ENCODE measurements at places on chromosomes 7 and 10. TPM values are rescaled to one million over a fixed set of nuclear protein-coding genes. Genes with fewer than 3 reads are reported as not detected.

GRID2IP gene
- total RNA-seq: 1.3 TPM

DNA sequence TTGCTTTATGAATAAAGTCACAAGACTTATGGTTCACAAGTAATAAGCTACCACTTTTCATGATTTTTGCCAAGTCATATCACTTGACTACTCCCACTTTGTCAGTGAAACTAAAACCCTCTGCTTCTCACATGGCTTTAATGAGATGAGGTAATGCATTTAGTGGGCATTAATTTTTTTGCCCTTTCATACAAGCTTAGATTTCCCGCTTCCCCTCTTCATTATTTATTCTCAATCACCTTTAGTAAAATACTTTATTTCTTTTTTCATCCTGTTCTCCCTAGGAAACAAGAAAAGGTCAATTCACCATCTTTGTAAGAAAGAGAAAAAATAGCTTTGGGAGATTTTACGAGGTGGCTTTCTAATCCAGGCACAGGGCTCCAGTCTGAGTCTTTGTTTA, 109.6 kb upstream of the STARD3NL start:
- no peaks in the 10 kb centered on the region for H3K27me3 ChIP-seq
- no peak overlapping the region for H3K27ac ChIP-seq
- no peak for DNase-seq
- H3K36me3 ChIP-seq: no peaks in the 10 kb centered on the region
- H3K4me1 ChIP-seq: no peaks in the 10 kb centered on the region

DNA sequence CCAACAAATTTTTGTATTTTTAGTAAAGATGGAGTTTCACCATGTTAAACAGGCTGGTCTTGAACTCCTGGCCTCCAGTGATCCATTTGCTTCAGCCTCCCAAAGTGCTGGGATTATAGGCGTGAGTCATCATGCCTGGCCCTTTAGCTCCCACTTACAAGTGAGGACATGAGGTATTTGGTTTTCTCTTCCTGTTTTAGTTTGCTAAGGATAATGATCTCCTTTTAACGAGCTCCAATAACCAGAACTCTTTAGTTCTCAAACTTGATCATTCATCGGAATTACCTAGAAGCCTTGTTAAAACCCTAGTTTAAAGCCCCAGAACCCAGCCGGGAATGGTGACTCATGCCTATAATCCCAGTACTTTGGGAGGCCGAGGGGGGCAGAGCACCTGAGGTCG, 481.4 kb downstream of the TYW1 start:
- no peaks in the 10 kb centered on the region for H3K27me3 ChIP-seq
- no peaks in the 10 kb centered on the region for H3K36me3 ChIP-seq
- no peaks in the 10 kb centered on the region for H3K4me1 ChIP-seq
- H3K4me3 ChIP-seq: no peak overlapping the region

GRCh38 chr7:15874774-15875173, 188.3 kb upstream of the MEOX2 start:
- no peaks in the 10 kb centered on the region for H3K27me3 ChIP-seq
- H3K27ac ChIP-seq: no peak overlapping the region
- no peaks in the 10 kb centered on the region for H3K4me1 ChIP-seq
- no peak for DNase-seq
- H3K36me3 ChIP-seq: no peaks in the 10 kb centered on the region
- no peak overlapping the region for H3K4me3 ChIP-seq

KDM7A gene
- 16.5 TPM for total RNA-seq

LEP gene
- not detected for total RNA-seq

DNA sequence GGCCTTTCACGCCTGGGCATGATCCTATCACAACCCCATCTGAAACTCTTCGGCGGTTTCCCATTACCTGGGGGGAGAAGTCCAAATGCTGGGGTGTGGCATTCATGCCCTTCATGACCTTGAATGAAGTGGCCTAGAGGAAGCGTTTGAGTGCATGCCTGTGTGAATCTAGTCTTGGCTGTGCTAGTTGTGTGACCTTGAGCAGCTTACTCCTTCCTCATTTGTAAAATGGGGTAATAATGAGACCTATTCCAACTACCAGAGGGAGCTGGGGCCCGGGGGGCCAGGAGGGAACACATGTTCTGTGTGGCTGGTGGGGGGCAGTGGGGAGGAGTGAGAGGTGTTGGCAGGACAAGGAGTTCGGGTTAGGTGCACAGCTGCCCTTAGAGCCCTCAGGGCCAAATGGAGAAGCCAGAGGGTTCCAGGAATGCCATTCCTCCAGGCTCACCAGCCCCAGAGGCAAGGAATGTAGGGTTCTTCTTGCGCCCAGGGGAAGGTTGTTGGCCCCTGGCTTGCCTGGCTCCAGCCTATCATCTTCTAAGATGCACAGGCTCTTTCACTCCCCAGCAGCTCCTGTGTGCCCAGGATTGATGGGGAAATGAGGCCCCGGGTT, 21.3 kb upstream of the TBRG4 start:
- H3K36me3 ChIP-seq: no peaks in the 10 kb centered on the region
- DNase-seq: no peak
- H3K27ac ChIP-seq: no peak overlapping the region
- no peak overlapping the region for H3K4me3 ChIP-seq
- H3K27me3 ChIP-seq: no peaks in the 10 kb centered on the region
- H3K4me1 ChIP-seq: no peaks in the 10 kb centered on the region

FRMPD2 gene
- total RNA-seq: 0.23 TPM

DNA sequence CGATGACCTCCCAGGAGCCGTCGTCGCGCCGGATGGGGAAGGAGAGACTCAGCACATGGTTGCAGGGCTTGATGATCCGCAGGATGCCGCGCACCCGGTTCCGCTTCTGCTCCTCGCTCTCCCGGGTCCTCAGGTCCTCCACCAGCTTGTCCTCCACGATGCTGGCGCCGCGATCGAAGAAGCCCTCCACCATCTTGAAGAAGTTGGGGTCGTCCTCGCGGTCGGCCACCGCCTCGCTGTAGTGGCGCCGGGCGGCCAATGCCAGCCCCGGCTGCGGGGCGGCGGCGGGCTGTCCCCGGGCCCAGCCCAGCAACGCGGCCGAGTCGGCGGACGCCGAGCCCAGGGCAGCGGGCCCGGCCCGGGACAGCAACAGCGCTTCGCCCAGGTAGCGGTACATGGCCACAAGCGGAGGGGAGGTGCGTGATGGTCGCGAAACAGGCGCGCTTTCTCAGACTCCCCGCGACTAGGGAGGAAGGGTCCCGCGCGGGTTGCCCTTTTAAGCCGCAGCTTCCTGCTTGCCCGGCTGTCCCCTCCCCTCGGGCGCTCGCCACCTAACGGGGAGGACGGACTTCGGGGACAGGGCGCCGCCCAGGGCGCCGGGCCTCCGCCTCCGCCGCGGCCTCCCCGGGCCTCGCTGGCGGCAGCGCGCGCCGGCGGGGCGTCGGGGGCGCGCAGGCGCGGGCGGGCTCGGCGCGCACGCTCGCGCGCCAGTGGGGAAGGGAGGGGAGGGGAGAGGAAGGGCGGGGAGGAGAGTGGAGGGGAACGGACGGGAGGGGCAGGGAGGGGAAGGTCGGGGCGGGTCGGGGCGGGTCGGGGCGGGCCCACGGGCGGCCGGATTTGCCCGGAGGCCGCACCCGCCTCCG, at the start of the genes GLUD1 and SHLD2:
TSS of gene GLUD1 (minus strand) at position 471 of the 863 bp plus-strand sequence. CDS start at position 397, 74 bp downstream.
TSS of gene SHLD2 (plus strand) at position 834 of the 863 bp plus-strand sequence. CDS start 56,149 bp downstream, outside the sequence.
- H3K4me1 ChIP-seq: peaks cover 36% of the 10 kb centered on the region
- peak within 1 kb of the TSS; percentile 99 for H3K27ac ChIP-seq
- peak within 1 kb of the TSS; percentile 89 for H3K4me3 ChIP-seq

DNA sequence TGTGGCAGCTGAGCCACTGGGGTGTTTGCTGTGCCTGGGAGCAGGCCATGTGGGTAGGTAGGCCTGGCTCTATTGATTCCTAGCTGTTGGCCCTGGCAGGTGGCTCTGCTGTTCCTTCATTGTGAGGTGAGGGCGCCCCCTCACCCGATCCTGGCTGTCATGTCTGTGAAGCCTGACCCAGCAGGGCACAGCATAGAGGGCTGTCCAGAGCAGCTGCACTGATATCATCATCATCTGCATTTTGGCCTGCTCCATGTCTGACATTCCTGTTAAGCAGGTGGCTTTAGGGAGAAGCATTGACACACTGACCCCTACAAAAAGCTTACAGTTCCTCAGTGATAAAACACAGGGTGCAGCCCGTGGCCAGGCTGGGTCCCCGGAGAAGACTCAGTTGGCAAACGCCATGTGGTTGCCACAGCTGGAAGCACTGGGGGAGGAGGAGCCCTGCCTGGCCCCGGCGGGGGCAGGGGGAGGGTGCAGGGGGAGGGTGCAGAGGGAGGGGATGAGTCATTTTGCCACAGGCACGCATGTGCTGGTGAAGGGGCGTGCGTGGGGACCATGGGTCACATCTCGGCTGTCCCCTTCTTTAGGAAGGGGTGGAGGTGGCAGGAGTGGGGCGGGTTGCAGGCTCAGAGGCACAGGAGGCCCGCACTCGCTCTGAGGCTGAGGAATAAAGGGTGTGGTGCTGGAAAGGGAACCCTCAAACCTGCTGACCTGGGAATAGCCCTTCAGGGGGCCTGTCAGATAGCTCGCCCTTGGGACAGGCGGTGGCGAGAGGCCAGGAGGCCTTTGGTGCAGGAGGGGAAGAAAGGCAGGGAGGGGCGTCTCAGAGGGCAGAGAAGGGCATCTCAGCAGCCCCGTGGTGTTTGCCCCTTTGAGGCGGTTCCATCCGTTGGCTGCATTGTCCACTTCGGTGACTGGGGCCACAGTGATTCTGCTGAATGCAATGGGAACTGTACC, 31.6 kb downstream of the IKZF1 start:
- no peak overlapping the region for H3K27ac ChIP-seq
- peaks cover 17% of the 10 kb centered on the region for H3K4me1 ChIP-seq
- H3K36me3 ChIP-seq: no peaks in the 10 kb centered on the region
- DNase-seq: no peak

DNA sequence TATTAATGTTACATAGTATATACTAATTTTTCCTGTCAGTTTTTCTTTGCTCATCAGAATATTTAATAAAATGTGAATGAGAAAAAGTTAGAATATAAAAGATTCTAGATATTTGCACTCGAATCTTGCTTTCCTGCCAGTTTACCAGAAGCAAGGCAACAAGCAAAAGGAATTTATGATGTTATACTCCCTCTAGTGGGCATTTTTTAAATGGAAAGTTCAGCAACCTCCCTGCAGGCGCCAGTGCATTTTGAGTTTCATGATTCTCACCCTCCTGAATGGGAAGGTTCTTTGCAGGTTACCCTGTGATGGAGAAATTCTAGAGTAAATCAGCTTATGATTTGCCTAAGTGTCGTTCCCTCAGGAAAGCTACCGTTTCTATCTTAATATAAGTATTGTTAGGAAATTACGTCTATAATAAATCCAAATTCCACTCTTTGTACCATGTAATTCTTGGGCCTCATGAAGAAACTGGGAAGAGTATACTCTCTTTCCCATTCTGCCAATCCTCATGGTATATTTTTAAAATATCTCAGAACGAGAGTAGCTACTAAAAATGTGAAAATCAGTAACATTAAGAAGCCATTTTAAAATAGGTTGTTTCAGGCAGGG, 350.0 kb downstream of the CRPPA start:
- H3K36me3 ChIP-seq: no peaks in the 10 kb centered on the region
- H3K27me3 ChIP-seq: no peaks in the 10 kb centered on the region
- H3K4me3 ChIP-seq: no peak overlapping the region
- peaks cover 6% of the 10 kb centered on the region for H3K4me1 ChIP-seq
- no peak for DNase-seq

- H3K27ac ChIP-seq: no peak overlapping the region
- peak; percentile 73 for DNase-seq
- no peaks in the 10 kb centered on the region for H3K36me3 ChIP-seq
- H3K27me3 ChIP-seq: no peaks in the 10 kb centered on the region
- H3K4me1 ChIP-seq: no peaks in the 10 kb centered on the region
Measured at GRCh38 chr7:157961731-157962457, 625.1 kb downstream of the DNAJB6 start.

- H3K27me3 ChIP-seq: no peaks in the 10 kb centered on the region
- DNase-seq: no peak
- H3K27ac ChIP-seq: no peak overlapping the region
Measured at GRCh38 chr10:112330162-112330561, 43.8 kb upstream of the ACSL5 start.

DNA sequence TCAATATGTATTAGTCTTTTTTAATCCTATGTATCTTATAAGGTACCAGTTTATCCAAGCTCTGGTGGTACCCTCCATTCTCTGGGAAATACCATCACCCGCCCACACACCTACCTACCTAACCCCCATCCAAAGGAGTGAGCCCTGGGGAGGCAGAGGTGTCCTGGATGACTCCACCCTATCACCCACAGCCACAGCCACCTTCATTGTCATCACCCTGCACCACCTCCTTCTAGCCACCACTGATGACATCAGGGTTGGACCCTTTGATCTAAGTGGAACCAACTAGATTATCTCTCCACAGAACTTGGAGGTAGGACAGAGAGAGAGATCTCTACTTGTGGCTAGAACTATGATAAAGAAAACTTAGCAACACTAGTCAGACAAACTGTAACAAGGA, 259.4 kb downstream of the PARD3 start:
- DNase-seq: no peak
- H3K36me3 ChIP-seq: no peaks in the 10 kb centered on the region
- no peak overlapping the region for H3K4me3 ChIP-seq
- no peaks in the 10 kb centered on the region for H3K27me3 ChIP-seq
- H3K4me1 ChIP-seq: no peaks in the 10 kb centered on the region

VWC2 gene
- 0.20 TPM for total RNA-seq

GRCh38 chr10:7766241-7766640, 21.6 kb downstream of the KIN start:
- DNase-seq: no peak
- H3K36me3 ChIP-seq: peaks cover 26% of the 10 kb centered on the region
- H3K4me1 ChIP-seq: no peaks in the 10 kb centered on the region
- H3K27me3 ChIP-seq: no peaks in the 10 kb centered on the region

DNA sequence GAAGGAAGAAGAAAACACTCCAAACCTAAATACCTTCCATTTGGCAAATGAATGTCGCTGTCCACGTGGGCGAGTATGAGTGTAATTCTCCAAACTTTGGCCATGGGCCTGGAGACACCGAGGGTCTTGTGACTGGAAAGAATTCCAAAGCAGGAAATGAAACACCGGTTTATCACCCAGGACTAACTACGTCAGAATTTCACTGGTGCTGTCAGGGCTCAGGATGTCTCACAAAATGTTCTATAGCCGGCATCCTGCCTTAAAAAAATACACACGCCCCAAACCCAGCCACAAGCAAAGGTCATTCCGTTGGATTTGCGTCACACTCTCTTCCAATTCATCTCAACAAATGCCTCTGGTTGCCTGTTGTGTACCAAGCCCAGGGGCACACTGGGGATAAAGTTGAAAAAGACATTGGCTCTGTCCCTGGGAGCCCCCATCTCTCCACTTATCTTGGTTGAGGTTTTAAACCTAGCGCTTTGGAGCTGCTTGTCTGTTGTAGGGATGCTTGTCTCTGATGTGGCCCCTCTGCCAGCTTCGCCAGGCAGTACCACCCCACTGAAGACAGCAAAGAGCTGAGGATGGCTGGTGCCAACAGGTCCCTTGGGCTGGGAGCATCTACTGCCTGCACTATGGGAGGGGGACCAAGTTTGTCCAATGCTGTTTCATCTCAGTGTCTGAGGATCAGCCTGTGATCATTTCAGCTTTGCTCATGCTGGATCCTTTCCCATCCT, 31.2 kb downstream of the GSTO2 start:
- peaks cover 34% of the 10 kb centered on the region for H3K4me1 ChIP-seq
- no peaks in the 10 kb centered on the region for H3K27me3 ChIP-seq
- H3K27ac ChIP-seq: peak overlapping the region; percentile 72
- no peaks in the 10 kb centered on the region for H3K36me3 ChIP-seq
- H3K4me3 ChIP-seq: no peak overlapping the region

CD36 gene
- 154 TPM for total RNA-seq

HDAC9 gene
- total RNA-seq: 23.1 TPM
